ENCODE measurements at places on chromosomes 12 and 14.

GRCh38 chr12:51721282-51721940, 127.1 kb downstream of the FIGNL2 start:
- DNase-seq, result peak; percentile 32

DNA sequence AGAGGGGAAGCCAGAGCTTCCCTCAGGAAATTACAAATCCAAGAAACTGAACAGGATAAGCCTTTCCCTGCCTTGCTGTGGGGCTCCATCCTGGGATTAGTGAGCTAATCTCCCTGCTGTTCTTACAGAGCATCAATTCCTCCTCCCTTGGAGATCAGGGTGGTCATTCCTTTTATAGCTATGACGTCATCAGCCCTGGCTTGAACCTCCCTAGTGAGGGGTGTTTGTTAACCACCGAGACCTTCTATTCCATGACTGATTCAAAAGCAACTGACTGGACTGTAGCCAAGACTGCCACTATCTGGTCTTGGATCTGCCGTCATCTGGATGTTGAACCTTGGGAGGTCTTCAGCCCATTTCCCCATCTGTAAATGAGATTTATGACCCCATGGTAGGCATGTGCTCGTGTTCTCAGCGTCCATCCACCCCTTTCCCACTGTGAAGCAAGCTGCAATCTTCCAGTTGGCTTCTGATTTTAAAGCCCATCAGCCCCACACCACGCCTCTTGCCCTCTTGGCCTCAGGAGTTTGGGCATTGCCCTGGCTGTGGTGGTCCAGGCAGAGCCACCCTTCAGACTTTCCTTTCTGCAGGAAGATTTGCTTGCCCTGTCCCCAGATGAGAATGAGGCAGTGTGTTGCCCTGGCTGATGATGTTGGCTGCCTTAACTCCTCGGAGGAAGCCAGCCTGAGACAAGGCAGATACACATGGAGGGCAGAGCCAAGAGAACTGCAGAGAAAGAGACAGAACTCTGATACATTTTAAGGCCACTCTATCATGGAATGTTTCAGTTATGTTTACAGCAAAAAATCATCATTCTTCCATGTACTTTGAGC, 59.6 kb upstream of the ACTN1 start:
- no peak for DNase-seq

DNA sequence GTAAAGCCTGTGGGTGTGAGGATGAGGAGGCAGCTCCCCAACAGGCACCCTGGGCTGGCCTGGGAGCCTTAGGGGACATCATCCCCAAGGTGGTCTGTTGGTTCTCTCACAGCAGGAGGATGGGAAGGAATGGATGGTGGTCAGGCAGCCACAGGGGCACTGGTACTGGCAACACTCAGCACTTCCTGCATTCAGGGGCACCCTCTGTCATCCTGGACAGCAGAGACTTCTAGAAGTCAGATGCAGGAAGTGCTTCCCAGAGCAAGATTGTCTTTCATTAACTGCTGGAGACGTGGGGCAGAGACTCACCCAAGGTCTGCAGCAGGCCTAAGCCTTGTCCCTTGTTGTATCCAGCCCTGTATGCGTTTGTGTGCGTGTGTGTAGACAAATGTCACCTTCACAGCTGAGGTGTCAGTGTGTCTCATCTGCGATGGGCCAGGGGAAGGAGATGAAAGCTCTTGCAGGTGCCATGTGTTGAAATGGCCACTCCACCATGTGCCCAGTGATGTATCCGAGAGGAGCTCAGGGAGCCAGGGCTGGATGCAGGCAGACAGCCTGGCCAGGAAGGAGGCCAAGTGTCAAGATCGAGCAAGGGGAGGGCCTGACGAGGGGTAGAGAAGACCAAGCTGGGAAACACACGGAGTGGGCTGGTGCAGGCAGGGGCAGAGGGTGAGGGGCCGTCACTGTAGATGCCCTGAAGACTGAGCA, 85.1 kb downstream of the PITPNM2 start:
- no peak for DNase-seq

DNA sequence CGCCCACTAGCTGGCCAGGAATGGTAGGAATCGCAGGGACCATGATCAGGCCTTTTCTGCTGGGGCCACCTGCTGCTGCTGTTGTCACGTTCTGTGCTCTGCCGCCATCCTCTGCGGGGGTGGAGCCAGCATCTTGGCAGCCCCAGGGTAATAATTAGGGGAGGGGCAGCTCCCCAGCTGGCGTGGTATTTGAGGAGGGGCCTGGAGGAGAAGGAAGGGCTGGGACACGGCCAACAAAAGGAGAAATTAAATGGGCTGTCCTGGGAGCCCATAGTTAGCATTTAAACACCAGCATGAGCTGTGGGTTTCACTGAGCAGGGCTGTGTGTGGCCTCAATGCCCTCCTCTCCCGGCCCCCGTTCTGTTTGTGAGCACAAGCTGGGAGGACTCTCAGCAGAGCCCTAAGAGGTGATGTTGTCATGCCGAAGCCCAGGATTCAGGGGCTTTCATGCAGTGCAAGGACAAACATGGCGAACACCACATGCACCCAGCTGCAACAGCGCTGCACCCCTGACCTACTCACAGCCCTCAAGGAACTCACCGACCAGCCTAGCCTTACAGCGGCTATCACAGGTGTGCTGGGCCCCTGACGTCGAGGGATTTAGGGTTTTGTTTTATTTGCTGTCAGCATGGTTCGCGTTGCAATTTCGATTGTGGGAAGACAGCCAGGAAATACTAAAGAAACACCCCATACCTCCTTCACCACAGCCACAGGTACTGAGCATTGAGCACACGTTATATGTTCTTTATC, 324.3 kb downstream of the CACNA1C start:
- no peak for DNase-seq

- no peak for DNase-seq
Measured at GRCh38 chr12:67080637-67081036, 188.5 kb upstream of the CAND1 start.

- no peak for DNase-seq
Measured at GRCh38 chr14:78399316-78399889, 229.2 kb downstream of the NRXN3 start.

GRCh38 chr14:74627076-74627475, 15.0 kb upstream of the LTBP2 start:
- DNase-seq, result no peak

DNA sequence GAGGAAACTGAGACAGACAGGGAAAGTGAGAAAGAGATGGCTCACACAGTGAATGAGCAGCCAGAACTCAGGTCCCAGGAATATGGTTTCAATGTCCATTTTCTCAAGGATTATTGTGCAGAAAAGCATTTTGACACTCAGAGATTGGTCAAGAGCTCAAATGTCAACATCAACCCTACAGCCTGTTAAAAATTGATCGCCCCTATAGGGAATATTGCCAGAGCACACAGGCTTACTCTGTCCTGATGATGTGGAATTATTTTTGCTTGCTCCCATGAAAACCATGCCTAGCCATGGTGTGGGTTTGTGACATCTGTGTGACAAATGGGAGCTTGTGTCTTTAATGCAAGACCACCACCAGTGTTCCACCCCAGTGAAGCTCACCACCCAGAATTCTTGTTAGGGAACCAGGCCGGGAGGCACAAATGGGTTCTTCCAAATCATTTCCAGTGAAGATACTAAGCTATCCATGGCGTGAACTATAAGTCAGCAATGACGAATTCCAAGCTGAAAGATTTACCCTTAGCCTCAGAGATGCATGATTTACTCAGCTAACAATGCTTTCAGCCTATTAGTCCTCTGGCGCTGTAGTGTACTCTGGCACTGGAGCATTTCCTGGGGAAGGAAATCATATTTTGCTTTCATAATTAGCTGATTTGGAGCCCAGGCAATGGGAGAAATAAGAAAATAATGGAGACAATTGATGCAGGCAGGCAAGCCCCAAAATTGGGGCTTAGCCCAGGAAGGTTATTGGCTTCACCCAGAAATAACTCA, 1188.2 kb upstream of the TMEM132C start:
- no peak for DNase-seq

DNA sequence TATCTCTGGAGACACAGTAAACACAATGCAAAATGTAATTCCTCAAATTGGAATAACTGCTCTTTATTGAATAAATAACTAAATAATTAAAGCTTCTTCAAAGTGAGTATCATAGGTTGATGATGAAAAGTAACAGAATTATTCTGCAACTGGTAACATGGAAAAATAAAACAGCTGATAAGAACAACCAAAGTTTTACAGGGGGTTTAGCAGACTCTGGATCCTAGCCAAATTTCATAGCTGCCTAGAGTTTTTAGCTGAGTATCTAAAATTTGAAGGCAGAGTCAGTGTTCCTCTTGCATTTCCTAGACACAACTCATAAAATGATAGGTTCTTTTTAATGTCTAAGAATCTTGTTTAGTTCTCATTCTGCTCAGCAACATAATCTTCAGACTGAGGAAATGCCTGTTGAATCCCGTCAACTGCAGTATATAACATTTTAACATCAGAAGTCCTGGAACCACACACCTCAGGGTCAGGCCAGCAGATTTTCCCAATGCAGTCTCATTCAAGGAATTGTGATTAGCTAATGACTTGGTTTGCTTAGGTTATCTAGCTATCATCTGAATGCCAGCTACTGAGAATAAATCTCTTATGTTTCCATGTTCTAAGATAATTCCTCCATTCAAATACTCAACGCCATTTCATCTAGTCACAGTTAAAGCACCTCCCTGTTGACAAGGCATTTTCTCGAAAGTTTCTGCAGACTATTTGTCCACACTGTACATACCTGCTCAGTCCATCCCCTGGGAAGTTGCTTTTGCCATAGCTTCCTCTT, 411.6 kb downstream of the BCAT1 start:
- DNase-seq, result no peak

GRCh38 chr14:103433916-103434563, 48.8 kb downstream of the MARK3 start:
- DNase-seq, result no peak

DNA sequence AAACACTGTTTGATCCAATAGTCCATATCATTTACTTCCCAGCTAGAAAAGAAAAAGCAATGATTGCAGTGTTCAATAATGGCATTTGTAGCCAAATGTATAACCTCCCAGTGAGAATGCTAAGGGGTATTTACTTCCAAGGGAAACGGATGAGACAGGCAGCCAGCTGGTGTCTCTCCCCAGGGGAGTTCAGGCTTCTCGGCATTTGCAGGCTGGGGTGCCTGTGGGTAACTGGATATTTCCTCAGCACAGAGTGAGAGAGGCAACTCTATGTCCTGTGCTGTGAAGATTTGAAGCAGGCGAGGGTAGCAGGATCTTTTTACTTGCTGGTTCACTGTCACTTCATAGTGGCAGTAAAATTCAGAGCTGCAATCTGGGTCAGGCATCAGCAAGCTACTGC, 1455.6 kb upstream of the TMEM132C start:
- DNase-seq, result no peak

DNA sequence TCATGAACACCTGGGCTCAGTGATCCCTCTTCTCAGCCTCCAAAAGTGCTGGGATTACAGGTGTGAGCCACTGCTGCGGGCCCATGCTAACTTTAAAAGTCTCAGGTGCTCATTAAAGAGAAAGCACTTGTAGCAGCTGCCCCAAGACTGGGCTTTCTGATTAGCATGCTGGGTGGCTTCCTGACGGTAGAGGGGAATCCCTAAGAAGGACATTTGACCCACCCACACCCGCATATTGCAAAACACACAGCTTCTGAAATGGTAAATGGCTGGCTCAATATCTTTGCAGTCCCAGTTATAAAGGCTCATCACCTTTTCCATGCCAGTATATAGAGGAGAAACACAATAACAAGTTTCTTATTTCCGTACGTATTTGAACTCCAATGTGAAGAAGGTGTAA, 19.3 kb upstream of the BICD1 start:
- no peak for DNase-seq

DNA sequence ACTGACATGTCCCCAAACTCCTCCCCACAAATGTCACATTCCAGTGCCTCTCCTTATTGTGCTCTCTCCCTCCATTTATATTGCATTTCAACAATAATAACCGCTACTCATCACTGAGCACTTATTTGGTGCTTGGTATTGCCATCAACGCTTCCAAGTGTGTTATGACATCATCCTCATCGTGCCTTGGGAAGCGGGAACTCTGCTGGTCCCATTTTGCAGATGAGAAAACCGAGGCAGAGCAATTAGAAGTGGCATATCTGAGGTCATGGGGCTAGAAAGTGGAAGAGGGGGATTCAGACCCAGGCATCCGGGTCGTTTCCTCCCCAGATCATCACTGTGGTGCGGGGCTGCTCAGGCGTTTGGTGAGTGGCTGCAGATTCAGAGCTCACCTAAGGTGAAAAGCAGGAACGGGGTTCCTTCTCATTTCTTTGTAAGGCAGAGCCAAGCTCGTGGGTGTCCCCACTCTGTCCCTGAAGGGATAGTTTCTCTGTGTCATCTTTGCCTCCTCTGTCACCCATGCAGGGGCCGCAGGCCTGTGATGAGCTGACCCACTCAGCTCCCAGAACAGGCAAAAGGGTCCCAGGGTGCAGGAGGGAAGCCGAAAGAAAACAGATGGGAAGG, 5.5 kb upstream of the FZD10 start:
- no peak for DNase-seq

- no peak for DNase-seq
Measured at GRCh38 chr14:95045836-95046430, 111.4 kb downstream of the DICER1 start.

DNA sequence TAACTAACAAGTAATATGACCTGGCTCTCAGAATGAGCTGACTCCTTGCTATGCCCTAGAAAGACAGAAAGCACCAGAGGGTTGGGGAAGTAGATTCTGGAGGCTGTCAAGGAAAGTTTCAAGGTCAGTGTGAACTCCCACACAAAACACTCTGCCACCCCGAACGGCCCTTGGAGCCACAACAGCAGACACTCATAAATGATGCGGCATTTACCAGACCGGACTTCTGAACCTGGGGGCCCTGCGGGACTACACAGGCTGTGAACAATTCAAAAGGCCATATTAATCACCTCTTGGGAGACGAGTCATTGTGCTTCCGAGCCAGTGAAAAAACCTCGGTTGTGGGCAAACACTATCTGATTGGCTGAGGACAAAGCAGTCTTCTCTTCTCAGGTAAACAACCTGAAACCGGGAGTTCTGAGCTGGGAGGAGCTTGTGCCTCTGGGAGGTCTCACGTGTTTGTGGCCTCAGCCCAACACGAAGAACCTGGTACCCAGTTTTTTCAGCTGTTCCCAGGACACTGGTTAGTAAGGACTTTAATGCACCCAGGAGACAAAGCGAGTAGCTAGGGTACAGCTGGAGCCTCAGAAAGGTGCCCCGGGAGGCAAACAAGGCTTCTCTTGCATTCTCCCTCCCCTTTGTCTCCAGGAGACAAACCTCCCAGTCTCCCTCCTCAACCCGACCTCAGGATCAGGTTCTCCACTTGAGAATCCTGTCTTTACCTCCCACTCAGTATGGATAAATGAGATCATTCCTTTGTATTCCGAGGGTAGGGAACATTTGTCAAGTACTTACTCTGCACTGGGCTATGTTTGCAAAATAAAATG, 35.3 kb downstream of the VWF start:
- DNase-seq, result no peak

DNA sequence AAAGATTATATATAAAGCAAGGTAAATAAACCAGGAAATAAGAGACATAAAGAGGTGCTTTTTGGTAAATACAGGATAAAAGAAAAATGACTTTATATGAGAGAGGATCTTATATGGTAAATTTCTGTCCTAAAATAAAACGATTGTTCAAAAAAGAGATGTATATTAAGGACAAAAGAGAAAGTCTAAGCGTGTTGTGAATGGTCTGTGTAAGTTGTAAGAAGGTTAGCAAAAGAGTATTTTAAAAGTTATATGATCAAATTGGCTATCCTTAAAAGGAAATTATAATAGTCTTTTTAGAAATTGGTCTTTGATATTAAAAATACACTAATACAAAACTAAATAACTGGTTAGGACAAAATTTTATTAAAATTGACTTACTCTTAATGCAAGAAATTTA, 14.1 kb upstream of the ACSM4 start:
- no peak for DNase-seq
